Astrocyte of the cerebellum (primary cell): ENCODE measurements at places on chromosomes 4 and X.

GRCh38 chr4:82705928-82706300 lies 92.7 kb downstream of the SCD5 start:
- DNase-seq, result peak; percentile 9

DNA sequence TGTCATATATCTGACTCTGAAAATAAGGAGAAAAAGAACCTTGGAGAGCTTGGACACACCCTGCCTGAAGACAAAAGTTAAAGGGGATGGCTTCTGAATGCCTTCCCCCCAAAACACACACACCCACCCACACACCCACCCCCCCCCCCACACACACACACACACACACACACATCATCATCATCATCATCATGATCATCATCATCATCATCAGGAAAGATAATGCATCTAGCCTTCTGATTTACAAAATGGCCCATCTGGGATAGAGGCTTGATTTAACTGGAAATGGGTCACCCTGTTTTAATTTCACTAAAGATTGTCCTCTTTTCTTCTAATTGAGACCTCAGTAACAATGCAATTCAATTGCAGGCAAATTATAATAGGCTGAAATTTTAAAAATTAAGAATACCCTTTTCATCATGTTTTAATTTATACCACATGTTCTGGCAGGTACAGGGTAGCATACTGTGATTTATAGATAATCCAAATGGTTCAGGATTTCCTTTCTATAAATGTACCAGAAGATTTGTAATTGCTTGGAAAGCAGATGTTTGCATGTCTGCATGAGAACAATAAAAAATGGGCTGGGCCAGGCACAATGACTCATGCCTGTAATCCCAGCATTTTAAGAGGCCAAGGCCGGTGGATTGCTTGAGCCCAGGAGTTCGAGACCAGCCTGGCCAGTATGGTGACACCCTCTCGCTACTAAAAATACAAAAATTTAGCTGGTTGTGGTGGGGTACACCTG lies 56.5 kb downstream of the TRIM2 start:
- DNase-seq, result no peak

- no peak for DNase-seq
These were observed 86.7 kb downstream of the CNGA2 start for GRCh38 chrX:151821226-151821625.

DNA sequence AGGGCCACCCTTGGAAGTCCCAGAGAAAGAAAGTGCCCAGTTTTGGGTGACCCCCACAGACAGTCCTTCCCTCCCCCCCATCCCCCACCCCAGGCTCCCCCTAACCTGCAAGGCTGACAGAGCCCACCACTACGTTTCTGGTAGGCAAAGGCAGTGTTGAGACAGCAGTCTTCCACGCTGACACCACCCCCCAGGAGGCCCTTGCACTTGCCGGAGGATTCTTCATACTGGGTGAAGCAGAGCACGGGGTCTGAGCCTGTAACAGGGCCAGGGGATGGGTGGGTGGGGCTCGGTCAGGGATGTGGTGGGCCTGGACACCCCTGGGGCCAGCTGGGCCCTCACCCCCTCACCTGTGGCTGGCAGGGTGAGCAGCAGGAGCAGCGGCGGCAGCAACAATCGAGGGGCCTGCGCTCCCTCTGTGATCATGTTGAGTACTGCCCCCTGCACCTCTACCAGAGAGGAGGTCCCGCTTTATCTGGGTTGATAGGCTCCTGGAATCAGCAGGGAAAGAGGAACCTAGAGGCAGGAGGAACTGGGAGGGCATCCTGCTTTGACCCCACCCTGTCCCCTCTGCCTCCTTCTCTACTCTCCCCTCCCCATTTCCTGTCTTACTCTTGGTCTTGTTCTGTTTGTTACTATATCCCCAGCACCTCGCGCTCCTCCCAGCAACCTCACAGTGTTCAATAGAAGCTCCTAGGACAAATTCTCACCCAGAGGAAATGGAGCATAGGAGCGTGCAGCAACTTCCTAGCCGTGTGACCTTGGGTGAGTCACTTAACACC lies at the start of gene CFP:
Gene CFP (minus strand): TSS at position 512 of the 782 bp plus-strand sequence. CDS start 86 bp downstream, at position 426.
- DNase-seq, result no peak

DNA sequence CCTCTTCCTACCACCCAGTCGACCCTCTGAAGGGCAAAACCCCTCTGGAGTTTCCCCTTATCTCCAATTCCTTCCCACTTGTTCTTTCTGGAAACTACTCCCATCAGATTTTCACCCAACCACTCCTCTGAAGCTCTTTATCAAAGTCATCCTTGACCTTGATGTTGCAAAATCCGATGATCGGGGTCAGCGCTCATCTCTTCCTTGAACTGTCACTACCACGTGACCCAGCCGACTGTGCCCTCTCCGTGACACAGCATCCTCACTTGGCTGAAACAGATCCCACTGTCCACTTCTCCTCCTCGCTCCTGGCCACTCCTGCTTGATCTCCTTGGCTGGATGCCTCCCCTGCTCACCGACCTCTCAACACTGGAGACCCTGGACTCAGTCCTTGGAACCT lies 1.1 kb downstream of the CFAP99 start:
- no peak for DNase-seq

GRCh38 chr4:105197777-105198176 lies 51.1 kb downstream of the TET2 start:
- DNase-seq, result no peak

- DNase-seq, result no peak
These were observed 126.9 kb downstream of the CPZ start for GRCh38 chr4:8719421-8719820.

DNA sequence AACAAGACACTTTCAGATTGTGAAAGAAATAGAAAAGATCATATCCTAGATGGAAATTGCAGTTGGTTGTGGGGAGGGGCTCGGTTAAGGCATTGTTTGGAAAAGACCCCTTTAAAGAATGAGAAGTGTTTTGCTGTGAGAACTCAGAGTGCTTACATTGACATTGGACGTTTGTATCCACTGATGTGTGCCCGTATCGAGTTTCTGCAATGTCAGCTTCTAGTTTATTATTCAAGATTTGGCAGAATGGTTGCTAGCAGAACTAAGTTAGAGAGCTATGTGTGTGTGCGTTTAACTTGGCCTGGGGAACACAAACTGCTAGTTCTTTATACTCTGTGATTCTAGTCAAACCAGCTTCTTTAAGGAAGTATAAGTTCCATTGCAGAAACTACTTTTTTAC lies 2702.5 kb downstream of the PCDH7 start:
- DNase-seq, result no peak

- DNase-seq, result no peak
These were observed 19.7 kb downstream of the FBXW7 start for GRCh38 chr4:152516156-152516555.

DNA sequence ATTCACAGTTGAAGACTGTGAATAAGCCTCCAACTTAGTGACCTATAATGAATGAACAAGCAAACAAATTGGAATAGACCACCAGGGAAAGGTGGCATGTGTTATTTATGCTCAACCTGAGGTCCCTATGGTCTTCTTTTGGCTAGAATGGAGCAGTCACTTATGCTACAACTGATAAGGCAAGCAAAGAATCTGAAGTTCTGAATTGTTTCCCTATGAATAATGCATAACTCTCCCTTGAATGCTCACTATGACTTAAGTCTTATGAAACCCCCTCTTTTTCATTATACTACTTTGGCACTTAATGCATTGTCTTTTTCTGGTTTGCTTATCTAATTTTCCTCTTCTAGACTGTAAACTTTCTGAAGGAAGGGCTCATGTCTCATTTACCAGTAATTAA lies 2.6 kb downstream of the GIMD1 start:
- DNase-seq, result no peak

GRCh38 chr4:157514711-157515110 lies 294.2 kb downstream of the GRIA2 start:
- no peak for DNase-seq

- peak; percentile 40 for DNase-seq
These were observed 333.8 kb upstream of the TENM3 start for GRCh38 chr4:181909368-181909767.

GRCh38 chrX:43961699-43962098 lies 11.5 kb downstream of the NDP start:
- no peak for DNase-seq
